ENCODE measurements at places on chromosomes 4 and X.

- no peak for DNase-seq
Observed at GRCh38 chr4:149062997-149063396, 620.8 kb upstream of the NR3C2 start.

DNA sequence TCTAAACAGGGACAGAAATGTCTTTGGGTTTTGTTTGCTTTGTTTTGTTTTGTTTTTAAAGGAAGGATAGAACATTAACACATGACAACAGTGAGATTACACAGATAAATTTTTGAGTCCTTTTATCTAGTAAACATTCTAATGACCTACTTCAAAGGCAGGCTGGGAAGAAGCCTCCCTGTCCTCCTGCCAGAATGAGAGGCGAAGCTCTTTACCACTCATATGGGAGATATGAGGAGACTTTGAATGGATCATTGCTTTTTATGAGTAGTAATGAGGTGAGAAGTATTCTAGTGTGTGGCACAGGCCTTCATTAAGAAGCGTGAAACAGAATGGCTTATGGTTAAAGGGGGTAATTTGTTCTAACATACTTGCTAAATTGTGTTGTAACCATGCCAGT, 172.0 kb downstream of the FBXO8 start:
- no peak for DNase-seq

DNA sequence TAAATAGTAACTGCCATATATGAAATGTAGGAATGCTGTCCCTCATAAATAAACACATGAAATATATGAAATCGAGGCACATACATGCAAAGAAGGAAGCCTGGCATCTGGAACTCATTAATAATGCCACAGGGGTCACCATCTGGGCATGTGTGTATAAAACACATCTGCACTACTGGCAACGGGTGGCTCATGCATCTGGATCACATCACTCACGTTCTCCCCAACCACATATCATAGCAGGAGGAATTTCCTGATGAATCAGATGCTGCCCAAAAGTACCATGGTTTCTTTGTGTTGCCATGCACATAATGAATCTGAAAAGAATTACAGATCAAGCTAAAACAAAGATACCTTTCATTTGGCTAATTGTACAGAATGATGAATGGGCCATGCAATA, 28.6 kb downstream of the RNF175 start:
- no peak for DNase-seq

- DNase-seq = no peak
Observed at GRCh38 chr4:146255874-146256273, 41.5 kb downstream of the REELD1 start.

DNA sequence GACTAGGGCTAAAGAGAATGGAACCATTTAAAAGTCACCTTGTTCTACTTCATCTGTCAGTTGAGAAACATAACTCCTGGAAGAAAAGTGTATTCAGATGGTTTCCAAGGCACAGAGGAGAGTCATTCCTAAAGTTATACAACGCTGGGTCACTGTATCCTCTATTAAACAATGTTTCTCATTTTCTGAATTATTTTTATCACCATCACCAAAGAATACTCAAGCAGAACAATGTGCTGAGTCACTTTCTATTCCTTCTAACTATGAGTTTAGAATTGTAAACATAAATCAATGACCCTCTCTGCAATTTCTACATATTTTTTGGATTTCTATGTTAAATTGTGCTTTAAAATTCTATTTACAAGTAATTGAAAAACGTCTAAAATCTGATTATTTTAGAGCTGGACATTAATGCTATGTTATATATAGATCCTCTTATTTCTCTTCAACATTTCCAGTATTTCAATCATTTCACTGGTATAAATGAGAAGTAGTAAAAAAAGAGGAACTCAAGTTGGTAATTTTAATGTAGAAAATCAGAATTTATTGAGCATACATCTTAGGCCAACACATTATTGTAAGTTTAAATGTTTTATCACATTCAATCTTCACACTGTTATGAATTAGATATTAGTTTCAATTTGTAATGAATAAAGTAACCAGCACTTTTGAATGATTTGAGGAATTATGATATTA, 7.5 kb downstream of the DTHD1 start:
- no peak for DNase-seq

DNA sequence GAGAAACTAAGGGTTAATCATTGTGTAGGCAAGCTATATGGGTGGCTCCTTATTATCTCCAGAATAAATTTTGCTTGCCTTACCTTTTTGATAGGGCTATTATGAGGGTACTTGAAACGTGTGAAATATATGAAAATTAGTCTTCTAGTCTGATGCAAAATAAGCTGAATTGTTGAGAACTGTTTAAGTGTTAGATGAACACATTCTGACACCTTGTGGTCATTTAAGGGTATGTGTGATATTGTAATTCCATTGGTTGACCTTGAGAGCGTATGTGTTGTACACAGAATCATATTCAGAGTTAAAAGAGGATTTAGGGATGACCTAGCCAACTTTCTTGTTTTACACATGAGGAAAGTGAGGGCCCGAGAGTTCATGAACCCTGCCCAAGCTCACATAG, 44.6 kb upstream of the LINC00632 start:
- DNase-seq = peak; percentile 1

- DNase-seq = no peak
Observed at GRCh38 chr4:153440475-153440874, 25.7 kb upstream of the TMEM131L start.

- peak; percentile 45 for DNase-seq
Observed at GRCh38 chr4:27861381-27861787, 1000.7 kb downstream of the STIM2 start.

GRCh38 chr4:25155947-25156346, 4.3 kb downstream of the SEPSECS start:
- DNase-seq = no peak

DNA sequence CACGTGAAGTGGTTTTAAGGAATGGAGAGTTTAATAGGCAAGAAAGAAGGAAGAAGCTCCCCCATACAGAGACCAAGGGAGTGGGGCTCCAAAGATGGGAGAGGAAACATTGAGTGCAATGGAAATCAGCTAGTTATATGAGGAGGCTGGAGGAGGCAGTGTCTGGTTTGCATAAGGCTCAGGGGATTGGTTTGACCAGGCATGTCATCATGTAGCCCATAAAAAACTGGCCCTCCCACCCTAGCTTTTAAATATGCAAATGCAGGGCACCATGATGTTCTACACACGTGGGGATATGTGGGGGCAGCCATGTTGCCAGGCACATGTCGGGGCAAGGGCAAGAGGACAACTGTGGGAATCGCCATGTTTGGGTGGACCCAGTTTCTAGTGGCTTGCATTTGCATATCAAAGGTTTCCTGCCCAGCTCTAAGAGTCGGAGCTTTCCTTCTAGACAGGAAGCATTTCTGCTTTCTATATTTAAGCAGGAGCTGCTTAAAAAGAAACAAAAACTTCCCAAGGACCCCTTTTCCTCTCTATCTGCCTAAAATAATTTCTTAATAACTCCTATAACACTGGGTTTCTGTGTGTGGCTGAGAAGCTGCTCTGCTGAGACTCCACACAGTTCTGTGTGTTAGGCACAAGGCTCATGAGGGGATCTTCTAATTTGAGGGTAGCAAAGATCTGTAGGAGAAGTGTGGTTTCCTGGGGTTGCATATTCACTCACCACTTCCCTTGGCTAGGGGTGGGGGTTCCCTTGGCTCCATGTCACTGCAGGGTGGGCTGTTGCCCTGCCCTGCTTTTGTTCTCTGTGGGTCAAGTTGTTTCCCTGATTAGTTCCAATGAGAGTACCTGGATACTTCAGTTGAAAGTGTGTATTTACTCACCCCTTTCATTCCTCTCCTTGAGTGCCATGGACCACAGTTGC, 113.5 kb downstream of the VSIG4 start:
- no peak for DNase-seq

- DNase-seq = no peak
Observed at GRCh38 chrX:18415386-18415785, 10.0 kb upstream of the CDKL5 start.

DNA sequence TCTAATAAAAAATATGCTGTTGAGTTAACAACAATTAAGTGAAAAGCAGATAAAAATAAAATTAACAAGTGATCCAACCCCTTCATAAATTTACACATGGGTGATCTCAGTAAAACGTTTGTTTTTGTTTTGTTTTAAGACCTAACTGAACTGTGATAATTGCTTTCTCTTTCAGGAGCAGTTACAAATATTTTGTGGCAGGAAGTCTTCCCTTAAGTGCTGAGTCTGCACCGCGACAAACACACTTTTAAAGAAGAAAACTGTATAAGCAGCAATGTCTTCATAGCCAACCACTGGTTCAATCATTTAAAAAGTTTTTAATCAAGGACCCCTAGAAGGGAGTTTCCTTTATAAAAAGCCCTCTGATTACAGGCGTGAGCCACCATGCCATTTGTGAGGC, 53.7 kb upstream of the NFKB1 start:
- no peak for DNase-seq

- DNase-seq = peak; percentile 82
Observed at GRCh38 chrX:150269605-150270254, 93.4 kb upstream of the MAMLD1 start.

DNA sequence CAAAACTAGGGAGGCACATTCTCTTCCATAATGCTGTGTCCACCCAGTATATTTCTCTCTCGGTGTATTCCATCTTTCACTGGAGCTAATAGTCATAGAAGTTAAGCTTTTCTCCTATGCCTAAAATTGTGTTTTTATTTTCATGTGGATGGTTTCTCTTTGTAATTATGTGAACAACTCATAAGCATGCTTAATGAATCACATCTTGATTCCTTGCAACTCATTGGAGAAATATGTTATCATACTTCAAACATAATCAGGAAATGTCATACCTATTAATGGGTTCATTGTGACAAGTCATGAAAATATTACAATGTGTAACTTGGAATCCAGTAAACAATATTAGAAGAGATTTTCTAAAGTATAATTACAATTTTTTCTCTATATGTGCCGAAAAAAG, 186.3 kb downstream of the SLC7A11 start:
- DNase-seq = no peak

- DNase-seq = no peak
Observed at GRCh38 chr4:134215620-134216344, 14.2 kb upstream of the PABPC4L start.

DNA sequence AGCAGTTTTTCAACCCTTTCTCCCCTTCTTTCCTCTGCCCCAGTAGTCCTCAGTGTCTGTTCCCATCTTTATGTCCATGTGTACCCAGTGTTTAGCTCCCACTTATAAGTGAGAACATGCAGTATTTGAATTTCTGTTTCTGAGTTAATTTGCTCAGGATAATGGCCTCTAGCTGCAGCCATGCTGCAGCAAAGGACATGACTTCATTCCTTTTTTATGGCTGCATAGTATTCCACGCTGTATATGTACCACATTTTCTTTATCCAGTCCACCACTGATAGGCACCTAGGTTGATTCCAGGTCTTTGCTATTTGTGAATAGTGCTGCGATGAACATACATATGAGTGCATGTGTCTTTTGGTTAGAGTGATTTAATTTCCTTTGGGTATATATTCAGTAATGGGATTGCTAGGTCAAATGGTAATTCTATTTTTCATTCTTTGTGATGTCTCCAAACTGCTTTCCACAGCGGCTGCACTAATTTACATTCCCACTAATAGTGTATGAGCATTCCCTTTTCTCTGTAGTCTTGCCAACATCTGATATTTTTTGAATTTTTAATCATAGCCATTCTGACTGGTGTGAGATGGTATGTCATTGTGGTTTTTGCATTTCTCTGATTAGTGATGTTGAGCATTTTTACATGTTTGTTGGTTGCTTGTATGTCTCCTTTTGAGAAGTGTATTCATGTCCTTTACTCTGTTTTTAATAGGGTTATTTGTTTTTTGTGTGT, 54.6 kb upstream of the ANK2 start:
- no peak for DNase-seq

GRCh38 chr4:168677879-168678278, 181.0 kb downstream of the PALLD start:
- no peak for DNase-seq

DNA sequence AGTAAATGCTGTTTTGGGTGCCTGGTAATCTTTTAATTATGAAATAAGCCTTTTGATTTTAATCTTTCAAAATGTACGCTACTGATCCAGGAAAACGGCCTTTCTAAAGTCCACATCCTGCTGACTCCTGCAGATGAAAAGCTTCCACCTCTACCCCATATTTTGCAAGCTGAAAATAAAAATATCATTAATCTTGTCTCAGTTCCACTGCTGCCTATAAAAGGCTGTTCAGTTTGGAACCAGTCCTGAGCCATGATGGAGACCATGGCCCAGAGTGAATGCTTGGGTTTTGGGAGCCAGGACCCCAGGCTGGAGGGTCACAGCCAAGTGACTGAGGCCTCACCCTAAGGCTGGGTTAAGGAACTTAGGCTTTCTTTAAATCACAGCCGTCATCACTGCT, 110.8 kb downstream of the AFF1 start:
- DNase-seq = no peak

DNA sequence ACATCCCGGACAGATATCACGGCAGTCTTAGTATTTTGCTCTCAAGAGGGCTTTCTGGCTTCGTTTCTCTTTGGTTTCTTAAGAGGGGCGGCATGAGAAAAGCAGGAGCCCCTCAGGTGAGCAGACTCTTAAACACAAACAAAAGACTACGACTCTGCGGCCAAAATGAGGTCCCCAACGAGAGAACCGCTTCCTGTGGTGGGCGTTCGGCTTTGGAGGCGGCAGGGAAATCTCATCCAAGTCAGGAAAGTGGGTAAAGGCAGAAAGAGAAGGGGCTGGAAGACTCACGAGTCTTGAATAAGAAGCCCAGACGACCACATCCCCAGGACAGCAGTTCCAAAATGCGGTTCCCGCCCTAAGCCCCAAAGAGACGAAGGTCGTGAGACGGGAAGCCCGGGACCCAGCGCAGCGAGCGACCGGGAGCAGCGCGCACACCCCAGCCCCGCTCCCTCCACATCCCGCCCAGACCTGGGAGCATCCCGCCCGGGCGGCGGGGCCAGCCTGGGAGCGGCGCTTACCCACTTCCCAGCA, 409 bp downstream of the UGDH start:
- no peak for DNase-seq

GRCh38 chr4:7897811-7898210, 41.9 kb downstream of the AFAP1 start:
- DNase-seq = no peak

GRCh38 chr4:183907871-183908683, 3.0 kb downstream of the STOX2 start:
- no peak for DNase-seq

- DNase-seq = no peak
Observed at GRCh38 chr4:139299536-139299935, 1.8 kb upstream of the NAA15 start.

DNA sequence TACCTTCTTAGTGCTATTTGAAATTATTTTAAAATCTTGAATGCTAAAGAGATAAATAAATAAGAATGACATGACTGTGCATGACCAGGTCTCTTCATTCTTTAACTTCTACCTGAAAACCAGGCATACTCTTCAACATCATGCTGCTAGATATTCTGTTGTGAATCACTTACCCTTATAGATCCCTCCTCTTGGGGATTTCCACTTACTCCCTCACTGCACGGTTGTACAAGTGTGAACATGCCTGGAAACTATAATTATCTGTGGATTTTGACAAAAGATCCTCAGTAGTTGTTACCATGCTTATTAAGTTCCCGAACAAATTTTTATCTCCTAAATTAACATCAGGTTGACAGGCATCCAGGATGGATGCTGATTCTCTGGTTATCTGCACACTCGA, 54.3 kb downstream of the ADGRL3 start:
- no peak for DNase-seq

- peak; percentile 41 for DNase-seq
Observed at GRCh38 chrX:10156199-10157031, at the start of gene CLCN4. CLCN4 (plus strand) TSS chrX:10156975; CDS start chrX:10185033, 28,058 bp downstream.

- DNase-seq = no peak
Observed at GRCh38 chr4:48909697-48910096, 3.1 kb upstream of the OCIAD2 start.

- DNase-seq = no peak
Observed at GRCh38 chrX:113124693-113125092, 284.1 kb upstream of the AMOT start.

GRCh38 chrX:47112316-47112954, 32.1 kb downstream of the NDUFB11 start:
- no peak for DNase-seq

All from SK-N-DZ (cell line).